Endothelial cell (in vitro differentiated cells): ENCODE measurements at places on chromosomes 1 and 21. TPM values are rescaled to one million over a fixed set of nuclear protein-coding genes. Genes with fewer than 3 reads are reported as not detected.

Gene GJB3
- total RNA-seq, result 9.6 TPM

Gene KRTAP7-1
- not detected for total RNA-seq

DNA sequence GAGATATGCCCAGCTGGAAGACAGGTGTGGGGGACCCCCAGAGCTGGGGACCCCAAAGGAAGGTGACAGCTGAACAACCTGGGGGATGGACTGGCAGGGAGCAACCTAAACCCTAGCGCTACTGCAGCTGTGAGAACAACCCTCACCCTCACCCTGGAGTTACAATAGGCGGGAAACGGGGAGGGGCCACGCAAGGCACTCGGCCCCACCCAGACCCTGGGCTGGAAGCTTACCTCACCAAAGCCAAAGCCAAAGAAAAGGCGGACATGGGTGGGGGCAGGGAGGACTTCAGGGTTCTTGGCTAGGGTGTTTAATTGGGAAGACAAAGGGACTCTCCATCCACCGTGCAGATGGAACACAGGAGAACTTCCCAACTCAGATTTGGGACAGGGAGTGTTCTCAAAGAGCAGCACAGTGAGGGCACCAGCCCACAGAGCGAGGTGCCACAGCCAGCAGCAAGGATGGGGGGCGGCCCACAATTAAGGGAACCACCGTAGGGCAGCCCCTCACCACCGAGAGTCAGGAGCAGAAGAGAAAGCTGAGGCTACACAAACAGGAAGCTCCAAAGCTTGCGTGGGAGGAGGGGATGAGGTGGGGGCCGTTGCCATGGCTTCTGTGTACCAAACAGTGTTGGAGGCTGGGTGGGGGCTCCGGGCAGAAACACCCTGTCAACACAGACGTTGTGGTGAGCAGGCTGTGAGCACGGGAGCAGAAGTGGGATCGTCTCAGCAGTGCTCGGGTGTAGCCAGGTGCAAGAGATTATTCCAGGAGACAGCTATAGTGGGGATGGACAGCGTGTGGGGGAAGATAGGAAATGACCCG, 1.9 kb downstream of the TAGLN2 start:
- H3K36me3 ChIP-seq, result peaks cover 34% of the 10 kb centered on the region
- peaks cover 38% of the 10 kb centered on the region for H3K27me3 ChIP-seq
- peaks cover 20% of the 10 kb centered on the region for H3K4me1 ChIP-seq
- DNase-seq, result peak; percentile 70
- H3K4me3 ChIP-seq, result peak overlapping the region; percentile 94

DNA sequence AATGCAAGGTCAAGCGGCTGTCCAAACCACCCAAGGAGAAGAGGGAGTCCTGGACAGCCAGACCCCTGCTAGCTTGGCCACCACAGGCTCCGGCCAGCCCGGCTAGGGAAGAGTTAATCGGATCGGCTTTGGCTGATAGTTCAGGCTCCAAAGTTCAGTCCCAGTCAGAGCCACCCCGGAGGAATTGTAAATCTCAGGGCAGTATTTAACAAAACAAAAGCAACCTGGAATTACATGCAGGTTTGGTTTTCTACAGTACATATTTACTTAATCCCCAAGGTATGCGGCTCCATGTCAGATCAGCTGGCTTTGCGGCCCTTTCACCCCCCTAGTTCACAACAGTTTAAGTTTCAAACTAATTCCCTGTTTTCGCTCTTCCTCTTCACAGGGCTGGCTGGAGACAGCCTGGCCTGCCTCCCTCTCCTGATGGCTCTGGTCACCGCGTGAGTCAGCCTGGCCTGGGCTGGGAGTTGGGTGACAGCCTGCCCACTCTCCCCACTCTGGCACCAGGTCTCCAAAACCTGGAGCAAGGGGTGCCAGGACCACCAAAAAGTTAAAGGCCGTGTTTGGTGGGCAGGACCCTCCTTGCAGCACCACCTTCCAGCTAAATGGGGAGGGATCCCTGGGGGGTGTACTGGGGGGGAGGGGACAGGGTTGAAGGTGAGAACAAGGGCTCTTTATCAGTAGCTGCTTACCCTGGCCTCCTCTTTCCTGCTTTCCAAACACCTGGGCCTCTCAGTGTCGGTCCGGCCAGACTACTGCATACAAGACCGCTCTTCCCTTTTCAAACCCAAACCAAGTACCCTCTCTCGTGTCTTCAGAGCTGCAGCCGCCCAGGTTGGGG, 1.9 kb downstream of the DHRS3 start:
- peaks cover 16% of the 10 kb centered on the region for H3K27me3 ChIP-seq
- H3K4me3 ChIP-seq, result peak overlapping the region; percentile 85
- H3K36me3 ChIP-seq, result peaks cover 4% of the 10 kb centered on the region
- DNase-seq, result peak; percentile 36
- H3K27ac ChIP-seq, result no peak overlapping the region
- H3K4me1 ChIP-seq, result peaks cover 33% of the 10 kb centered on the region

DNA sequence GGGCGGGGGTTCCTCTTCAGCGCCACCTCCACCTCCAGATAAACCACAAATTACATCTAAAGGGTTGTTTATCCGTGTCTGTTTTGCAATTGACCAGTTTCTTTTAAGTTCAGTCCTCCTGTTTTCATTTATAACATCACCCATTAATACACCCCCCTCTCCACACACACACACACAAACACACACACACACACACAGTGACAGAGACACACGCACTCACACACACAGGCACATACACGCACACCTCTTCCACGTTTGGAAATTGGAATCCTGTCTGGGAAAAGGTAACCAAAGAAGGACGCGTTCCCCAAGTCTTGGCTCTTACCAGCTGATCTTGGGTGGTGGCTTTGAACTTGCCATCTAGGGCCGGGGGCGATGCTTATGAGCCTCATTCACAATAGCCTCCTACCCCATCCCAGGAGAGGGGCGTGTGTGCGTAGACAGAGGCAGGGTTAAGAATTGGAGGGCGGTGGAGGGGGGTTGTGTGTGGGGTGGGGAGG, 442 bp upstream of the CSMD2 start:
- H3K4me3 ChIP-seq, result peak overlapping the region; percentile 91
- peaks cover 4% of the 10 kb centered on the region for H3K36me3 ChIP-seq
- H3K27ac ChIP-seq, result peak overlapping the region; percentile 59
- no peak for DNase-seq
- H3K4me1 ChIP-seq, result peaks cover 6% of the 10 kb centered on the region

GRCh38 chr21:40684726-40685125, 162.2 kb downstream of the DSCAM start:
- H3K27ac ChIP-seq, result no peak overlapping the region
- no peak for DNase-seq
- H3K36me3 ChIP-seq, result peaks cover 13% of the 10 kb centered on the region
- H3K27me3 ChIP-seq, result peaks cover 3% of the 10 kb centered on the region

- no peak overlapping the region for H3K27ac ChIP-seq
- no peaks in the 10 kb centered on the region for H3K4me1 ChIP-seq
- H3K4me3 ChIP-seq, result no peak overlapping the region
- DNase-seq, result no peak
Observed at GRCh38 chr1:180301135-180301742, 71.2 kb downstream of the LHX4 start.

- no peak for DNase-seq
- H3K4me3 ChIP-seq, result no peak overlapping the region
- peaks cover 8% of the 10 kb centered on the region for H3K4me1 ChIP-seq
- H3K36me3 ChIP-seq, result no peaks in the 10 kb centered on the region
- no peak overlapping the region for H3K27ac ChIP-seq
Observed at GRCh38 chr1:3356827-3357460, 97.5 kb upstream of the ARHGEF16 start.

DNA sequence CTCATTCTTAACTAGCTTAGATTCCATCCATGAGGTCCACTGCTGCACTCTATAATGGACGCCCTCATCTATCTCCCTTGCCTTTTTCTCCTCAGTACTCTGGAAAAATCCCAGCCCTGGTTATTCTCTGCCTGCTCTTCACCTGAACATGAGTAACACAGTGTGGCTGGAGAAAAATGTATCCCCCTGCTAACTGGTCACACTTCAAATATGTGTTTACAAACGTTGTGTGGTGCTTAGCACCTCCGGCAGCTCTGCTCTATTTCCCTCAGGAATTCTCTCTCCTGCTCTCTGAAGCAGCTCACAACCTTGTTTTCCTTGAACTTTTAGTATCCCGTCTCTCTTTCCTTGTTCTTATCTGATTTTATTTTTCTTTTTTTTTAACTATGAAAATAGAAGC, 4.1 kb downstream of the SCCPDH start:
- H3K36me3 ChIP-seq, result peaks cover 58% of the 10 kb centered on the region
- H3K27me3 ChIP-seq, result peaks cover 2% of the 10 kb centered on the region
- H3K4me1 ChIP-seq, result peaks cover 8% of the 10 kb centered on the region
- DNase-seq, result no peak

GRCh38 chr1:166980383-166980782, 5.0 kb upstream of the ILDR2 start:
- no peak overlapping the region for H3K4me3 ChIP-seq
- no peak for DNase-seq
- H3K36me3 ChIP-seq, result no peaks in the 10 kb centered on the region
- H3K4me1 ChIP-seq, result peaks cover 8% of the 10 kb centered on the region
- H3K27ac ChIP-seq, result no peak overlapping the region
- peaks cover 5% of the 10 kb centered on the region for H3K27me3 ChIP-seq

- peaks cover 9% of the 10 kb centered on the region for H3K27me3 ChIP-seq
- peaks cover 22% of the 10 kb centered on the region for H3K4me1 ChIP-seq
- no peak for DNase-seq
- no peak overlapping the region for H3K4me3 ChIP-seq
Observed at GRCh38 chr1:203406446-203407045, 55.6 kb upstream of the FMOD start.

- no peak overlapping the region for H3K4me3 ChIP-seq
- DNase-seq, result no peak
- H3K4me1 ChIP-seq, result peaks cover 11% of the 10 kb centered on the region
- no peaks in the 10 kb centered on the region for H3K36me3 ChIP-seq
- no peak overlapping the region for H3K27ac ChIP-seq
Observed at GRCh38 chr1:115710859-115711624, 57.5 kb downstream of the CASQ2 start.

GRCh38 chr1:201647722-201648065, 108.8 kb downstream of the NAV1 start:
- peaks cover 19% of the 10 kb centered on the region for H3K36me3 ChIP-seq
- peaks cover 10% of the 10 kb centered on the region for H3K27me3 ChIP-seq
- peak overlapping the region; percentile 84 for H3K4me3 ChIP-seq
- no peak for DNase-seq
- peak overlapping the region; percentile 89 for H3K27ac ChIP-seq

DNA sequence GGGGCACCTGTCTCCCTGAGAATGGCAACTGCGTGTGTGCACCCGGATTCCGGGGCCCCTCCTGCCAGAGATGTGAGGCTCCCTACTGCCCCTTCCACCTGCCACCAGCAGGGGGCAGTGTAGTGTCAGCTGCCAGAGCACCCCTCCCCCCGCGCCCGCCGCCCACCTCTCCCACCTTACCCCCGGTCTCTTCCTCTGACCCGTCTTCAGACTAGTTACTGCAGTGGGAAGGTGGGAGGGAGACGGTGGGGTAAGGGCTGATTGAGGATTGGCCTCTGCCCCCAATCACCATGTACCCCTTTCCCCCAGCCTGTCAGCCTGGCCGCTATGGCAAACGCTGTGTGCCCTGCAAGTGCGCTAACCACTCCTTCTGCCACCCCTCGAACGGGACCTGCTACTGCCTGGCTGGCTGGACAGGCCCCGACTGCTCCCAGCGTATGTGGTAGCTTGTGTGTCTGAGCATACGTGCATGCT, 10.1 kb upstream of the LRRC71 start:
- H3K27ac ChIP-seq, result no peak overlapping the region
- peaks cover 10% of the 10 kb centered on the region for H3K27me3 ChIP-seq
- peaks cover 24% of the 10 kb centered on the region for H3K4me1 ChIP-seq
- H3K36me3 ChIP-seq, result peaks cover 49% of the 10 kb centered on the region
- peak; percentile 70 for DNase-seq
- no peak overlapping the region for H3K4me3 ChIP-seq

- H3K36me3 ChIP-seq, result no peaks in the 10 kb centered on the region
- H3K4me3 ChIP-seq, result no peak overlapping the region
- H3K27ac ChIP-seq, result no peak overlapping the region
- no peaks in the 10 kb centered on the region for H3K4me1 ChIP-seq
Observed at GRCh38 chr1:56092684-56093570, 486.4 kb downstream of the PLPP3 start.

DNA sequence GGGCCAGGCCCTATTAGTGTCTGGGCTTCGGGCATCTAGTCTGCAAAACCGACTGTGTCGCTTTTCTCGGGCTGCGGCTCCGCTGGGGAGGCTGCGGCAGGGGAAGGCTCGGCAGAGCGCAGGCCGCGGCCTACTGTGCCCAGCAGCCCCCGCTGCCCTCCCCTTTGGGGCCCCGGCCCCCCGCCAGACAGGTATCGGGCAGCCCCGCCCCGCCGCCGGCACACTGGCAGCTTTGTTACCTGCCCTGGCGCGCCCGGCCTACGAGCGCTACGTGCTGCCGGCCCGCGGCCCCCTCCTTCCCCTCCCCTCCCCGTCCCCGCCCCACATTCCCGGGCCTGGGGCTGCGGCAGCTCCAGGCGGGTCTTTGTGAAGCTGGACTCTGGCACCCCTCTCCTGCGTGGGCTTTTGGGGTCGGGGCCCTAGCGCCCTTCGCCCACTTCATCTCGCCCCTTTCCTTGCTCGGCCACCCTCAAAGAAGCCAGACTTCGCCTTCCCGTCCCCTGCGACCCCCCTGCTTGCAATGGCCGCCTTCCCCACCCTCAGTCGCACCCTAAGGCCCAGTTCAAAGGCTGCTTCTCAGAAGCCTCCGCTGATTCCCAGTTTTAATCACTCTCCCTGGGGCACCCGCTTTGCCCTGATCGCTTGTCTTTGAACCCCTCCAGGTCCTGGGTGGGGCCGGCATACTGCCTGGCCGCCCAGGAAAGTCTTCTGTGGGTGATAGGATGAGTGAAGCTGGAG, 48.9 kb upstream of the SLC2A1 start:
- peaks cover 4% of the 10 kb centered on the region for H3K27me3 ChIP-seq
- peaks cover 55% of the 10 kb centered on the region for H3K4me1 ChIP-seq
- H3K4me3 ChIP-seq, result no peak overlapping the region
- DNase-seq, result peak; percentile 29
- H3K27ac ChIP-seq, result peak overlapping the region; percentile 97

DNA sequence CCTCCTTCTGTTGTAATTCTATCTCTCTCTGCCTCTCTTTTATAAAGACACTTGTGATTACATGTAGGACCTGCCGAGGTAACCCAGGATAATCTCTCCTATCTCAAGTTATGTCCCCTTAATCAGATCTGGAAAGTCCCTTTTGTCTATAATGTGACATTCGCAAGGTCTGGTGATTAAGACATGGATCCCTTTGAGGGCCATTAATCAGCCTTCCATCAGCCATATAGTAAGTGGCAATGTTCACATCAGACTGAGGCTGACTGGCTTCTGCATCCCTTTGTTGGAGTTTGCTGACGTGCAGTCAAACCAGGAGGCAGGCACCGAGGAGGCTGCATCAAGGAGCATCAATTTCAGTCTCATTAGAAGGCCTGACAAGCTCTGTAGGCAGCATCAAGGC, 209.6 kb downstream of the BACH1 start:
- H3K36me3 ChIP-seq, result no peaks in the 10 kb centered on the region
- no peak for DNase-seq
- no peak overlapping the region for H3K4me3 ChIP-seq
- H3K27ac ChIP-seq, result no peak overlapping the region
- H3K27me3 ChIP-seq, result no peaks in the 10 kb centered on the region
